ENCODE measurements at places on chromosomes 12 and 14.

- peak; percentile 12 for DNase-seq
Observed at GRCh38 chr14:102262929-102263462, 42.0 kb downstream of the MOK start.

GRCh38 chr12:24479131-24479530 is 469.8 kb downstream of the BCAT1 start:
- no peak for DNase-seq

DNA sequence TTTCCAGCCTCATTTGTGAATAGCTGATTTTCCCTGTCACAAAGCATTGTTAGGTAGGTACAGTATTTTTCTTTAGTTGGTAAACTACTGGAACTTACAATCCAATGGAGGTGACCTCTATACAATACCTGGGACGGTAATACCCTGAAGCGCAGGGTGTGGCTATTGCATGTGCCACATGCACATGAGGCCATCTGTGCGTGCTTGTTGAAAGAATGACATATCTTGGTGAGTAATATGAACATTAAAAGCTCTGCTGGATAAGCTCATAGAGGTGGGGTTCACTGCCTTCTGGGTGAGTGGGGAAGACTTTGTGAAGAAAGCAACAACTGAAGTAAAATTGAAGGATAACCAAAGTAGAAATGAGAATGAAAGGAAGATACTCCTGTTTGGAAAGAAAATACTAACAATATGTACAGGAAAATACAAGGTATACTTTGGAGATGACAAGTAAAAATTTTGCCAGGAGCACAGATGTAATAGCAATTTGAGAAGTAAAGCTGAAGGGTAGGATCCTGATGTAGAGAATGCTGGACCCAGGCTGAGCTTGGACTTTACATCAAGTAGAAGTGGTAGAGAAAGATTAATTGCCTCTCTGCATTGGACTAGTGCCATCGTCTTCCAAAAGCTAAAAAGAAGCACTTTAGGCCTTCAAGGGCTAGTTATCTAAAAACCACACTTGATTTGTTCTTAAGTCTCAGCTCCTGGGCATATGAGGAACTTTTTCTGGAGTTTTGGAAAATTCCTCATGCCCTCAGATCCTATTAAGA is 97.1 kb downstream of the SLC38A6 start:
- DNase-seq, result no peak

- DNase-seq, result peak; percentile 65
Observed at GRCh38 chr14:100146531-100147091, 12.8 kb downstream of the DEGS2 start.

GRCh38 chr14:74204491-74204890 is 34.8 kb upstream of the VSX2 start:
- no peak for DNase-seq

DNA sequence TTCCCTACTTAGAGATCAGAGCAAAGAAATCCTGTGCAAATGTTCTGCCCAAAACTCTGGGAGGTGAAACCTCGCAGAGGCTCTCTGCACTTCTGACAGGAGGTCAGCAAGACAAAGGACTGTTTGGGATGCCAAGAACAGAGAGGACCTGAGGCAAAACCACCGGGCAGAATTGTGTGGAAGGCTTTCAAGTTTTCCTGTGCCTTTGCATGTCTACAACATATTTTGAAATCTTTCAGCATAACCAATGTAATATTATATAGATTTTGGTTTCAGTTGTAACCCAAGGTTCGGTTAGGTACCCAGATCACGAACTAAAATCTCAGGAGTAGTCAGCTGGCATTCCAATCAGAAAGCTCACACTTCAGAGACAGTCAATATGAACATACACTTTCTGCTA is 99.4 kb upstream of the PLEKHA5 start:
- no peak for DNase-seq

GRCh38 chr12:106585105-106585520 is 2.3 kb downstream of the RFX4 start:
- DNase-seq, result no peak

DNA sequence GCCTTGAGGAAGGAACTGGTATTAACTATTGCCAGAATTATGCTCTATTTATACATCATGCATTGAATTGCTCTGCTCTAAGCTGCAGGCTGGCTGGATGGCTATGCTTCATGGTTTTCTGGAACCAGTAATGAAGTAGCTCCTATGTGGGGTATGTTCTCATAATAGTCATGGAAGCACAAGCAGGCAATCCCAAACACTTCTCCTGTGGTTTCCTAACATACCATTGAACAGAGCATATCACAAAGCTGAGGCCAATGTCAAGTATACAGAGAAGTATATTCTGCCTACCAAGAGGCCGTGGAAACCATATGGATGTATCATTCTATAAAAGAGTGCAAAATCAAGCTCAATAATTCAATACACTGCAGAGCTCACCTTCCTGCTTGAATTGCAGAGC is 1752.4 kb upstream of the FLRT2 start:
- no peak for DNase-seq

- peak; percentile 41 for DNase-seq
Observed at GRCh38 chr12:10361084-10361483, 28.8 kb downstream of the KLRK1 start.

GRCh38 chr14:82528016-82528415 is 994.4 kb upstream of the SEL1L start:
- no peak for DNase-seq

DNA sequence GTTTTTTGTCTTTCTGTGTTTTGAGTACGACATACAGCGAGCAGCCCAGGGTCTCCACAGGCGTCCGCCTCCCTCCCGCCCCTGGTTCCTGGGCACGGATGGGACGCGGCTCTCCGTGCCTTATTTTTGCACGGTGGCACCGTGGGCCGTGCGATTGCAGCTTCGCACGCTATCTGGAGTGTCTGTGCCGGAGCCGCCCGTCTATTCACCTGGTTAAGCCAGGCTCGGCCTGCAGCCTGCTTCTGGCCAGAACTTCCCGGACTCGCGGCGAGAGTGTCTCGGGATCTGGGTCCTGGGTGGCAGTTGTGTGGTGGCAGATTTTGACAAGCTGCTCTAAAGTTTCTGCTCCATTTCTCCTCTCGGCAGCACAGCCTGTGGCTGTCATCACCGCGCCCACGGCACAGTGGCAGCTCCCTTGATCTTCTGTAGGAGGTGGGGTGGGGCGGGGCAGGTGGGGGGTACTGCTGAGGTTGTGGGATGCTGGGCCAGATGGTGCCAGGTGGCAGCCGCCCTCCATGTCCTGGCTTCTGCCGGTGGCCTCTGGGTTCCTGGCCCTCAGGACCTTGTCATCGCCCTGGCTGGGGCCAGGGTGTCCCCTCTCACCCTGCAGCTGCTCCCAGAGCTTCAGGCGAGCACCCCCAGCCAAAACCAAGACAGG is 2.9 kb downstream of the MMP17 start:
- DNase-seq, result peak; percentile 43

- DNase-seq, result no peak
Observed at GRCh38 chr12:51771008-51771407, 77.5 kb downstream of the FIGNL2 start.

GRCh38 chr12:89828575-89828974 is 119.9 kb upstream of the ATP2B1 start:
- DNase-seq, result no peak
